ENCODE measurements at places on chromosomes 13 and 19.

DNA sequence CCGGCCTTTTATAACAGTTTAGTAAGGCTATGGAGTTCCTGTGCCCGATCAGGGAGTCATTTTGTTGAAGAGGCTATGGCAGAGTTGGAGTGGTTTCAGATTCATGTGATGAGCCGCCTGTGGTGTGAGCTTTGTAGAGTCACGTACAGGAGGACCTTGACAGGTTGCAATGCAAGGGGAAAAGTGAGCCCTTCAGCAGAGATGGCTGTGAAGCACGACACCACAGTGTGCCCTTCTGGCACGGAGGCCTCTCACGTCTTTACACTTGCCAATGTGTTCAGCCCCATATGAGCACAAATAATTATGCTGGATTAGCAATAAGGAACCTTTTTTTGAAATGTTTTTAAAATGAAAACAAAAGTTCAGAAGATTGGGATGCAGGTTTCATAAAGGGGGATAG, 499.8 kb downstream of the LIG4 start:
- no peaks in the 10 kb centered on the region for H3K4me1 ChIP-seq
- no peaks in the 10 kb centered on the region for H3K36me3 ChIP-seq
- no peak for DNase-seq

DNA sequence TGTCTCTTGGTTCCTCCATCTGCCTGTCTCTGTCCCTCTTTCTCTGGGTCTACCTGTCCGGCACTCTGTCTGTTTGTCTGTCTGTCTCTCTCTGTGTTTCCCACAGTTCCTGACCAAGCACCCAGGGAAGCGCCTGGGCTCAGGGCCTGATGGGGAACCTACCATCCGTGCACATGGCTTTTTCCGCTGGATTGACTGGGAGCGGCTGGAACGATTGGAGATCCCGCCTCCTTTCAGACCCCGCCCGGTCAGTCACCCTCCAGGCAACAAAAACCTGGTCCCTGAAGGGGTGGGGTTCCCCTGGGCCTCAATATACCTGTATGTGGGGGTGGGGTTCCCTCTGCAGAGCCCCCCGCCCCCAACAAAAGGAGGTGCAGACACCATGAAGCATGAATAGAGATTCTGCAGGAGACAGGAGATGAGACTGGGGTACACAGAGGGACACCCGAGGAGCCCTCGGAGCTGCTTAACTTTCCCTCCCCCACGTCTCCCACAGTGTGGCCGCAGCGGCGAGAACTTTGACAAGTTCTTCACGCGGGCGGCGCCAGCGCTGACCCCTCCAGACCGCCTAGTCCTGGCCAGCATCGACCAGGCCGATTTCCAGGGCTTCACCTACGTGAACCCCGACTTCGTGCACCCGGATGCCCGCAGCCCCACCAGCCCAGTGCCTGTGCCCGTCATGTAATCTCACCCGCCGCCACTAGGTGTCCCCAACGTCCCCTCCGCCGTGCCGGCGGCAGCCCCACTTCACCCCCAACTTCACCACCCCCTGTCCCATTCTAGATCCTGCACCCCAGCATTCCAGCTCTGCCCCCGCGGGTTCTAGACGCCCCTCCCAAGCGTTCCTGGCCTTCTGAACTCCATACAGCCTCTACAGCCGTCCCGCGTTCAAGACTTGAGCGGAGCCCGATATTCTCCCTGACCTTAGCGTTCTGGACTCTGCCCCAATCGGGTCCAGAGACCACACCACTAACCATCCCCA, 2.6 kb upstream of the CACNG7 start:
- peak overlapping the region; percentile 72 for H3K27ac ChIP-seq
- H3K4me3 ChIP-seq, result no peak overlapping the region
- peaks cover 68% of the 10 kb centered on the region for H3K27me3 ChIP-seq
- H3K4me1 ChIP-seq, result peaks cover 39% of the 10 kb centered on the region

- no peaks in the 10 kb centered on the region for H3K27me3 ChIP-seq
- H3K4me1 ChIP-seq, result peaks cover 20% of the 10 kb centered on the region
- H3K36me3 ChIP-seq, result peaks cover 82% of the 10 kb centered on the region
Measured at GRCh38 chr19:46383846-46384245, 29.5 kb downstream of the CCDC8 start.

DNA sequence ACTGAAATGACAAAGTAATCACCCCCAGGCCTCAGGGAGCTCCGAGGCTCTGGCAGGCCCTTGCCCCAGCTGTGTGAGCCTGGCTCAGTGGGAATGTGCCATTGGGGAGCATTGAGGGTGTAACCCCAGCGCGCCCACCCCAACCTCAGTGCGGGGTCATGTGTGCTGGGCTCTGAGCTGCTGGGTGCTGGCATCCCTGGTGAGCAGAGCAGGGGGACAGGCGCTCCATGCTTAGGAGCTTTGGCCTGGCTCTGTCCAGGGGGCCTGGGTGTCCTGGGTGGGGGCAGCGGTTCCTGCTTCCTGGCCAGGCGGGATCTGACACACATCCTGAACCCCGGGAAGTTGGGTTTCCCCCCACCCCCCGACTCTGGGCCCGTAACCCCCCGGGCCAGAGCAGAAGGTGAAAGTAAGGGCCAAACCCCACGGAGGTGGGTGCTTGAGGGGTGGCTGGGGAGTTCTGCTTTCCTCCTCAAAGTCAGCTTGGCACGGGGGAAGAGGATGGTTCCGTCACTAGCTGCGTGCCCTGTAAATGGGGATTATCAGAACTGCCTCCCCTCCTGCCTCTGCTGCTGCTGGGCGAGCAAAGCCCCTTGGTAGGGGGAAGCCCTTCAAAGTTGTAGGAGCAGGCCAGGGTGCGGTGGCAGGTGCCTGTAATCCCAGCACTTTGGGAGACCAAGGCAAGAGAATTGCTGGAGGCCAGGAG, 1.7 kb downstream of the LRP3 start:
- H3K4me1 ChIP-seq, result peaks cover 5% of the 10 kb centered on the region
- H3K27ac ChIP-seq, result no peak overlapping the region
- H3K4me3 ChIP-seq, result peak overlapping the region; percentile 65
- DNase-seq, result no peak
- peaks cover 37% of the 10 kb centered on the region for H3K27me3 ChIP-seq
- no peaks in the 10 kb centered on the region for H3K36me3 ChIP-seq

- H3K36me3 ChIP-seq, result peaks cover 26% of the 10 kb centered on the region
- H3K27ac ChIP-seq, result peak overlapping the region; percentile 90
- no peaks in the 10 kb centered on the region for H3K27me3 ChIP-seq
- peak overlapping the region; percentile 54 for H3K4me3 ChIP-seq
- peaks cover 90% of the 10 kb centered on the region for H3K4me1 ChIP-seq
Measured at GRCh38 chr19:5961969-5962945, 15.7 kb downstream of the RANBP3 start.

DNA sequence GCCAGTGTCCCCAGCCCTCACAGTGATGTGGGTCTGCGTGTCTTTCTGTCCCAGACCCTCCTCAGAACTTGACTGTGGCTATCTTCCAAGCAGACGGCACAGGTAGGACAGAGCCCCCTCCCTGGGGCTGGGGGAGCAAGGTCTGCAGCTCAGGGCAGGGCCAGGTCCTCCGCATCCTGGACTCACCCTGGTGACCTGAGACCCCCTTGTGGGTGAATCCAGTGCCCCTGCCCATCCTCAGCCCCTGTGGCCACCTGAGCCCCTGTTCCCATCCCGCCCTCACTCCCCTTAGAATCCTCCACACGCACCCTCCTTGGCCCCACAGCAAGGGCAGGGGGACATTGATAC, 39.0 kb upstream of the CD33 start:
- peaks cover 5% of the 10 kb centered on the region for H3K4me1 ChIP-seq
- peaks cover 37% of the 10 kb centered on the region for H3K27me3 ChIP-seq

DNA sequence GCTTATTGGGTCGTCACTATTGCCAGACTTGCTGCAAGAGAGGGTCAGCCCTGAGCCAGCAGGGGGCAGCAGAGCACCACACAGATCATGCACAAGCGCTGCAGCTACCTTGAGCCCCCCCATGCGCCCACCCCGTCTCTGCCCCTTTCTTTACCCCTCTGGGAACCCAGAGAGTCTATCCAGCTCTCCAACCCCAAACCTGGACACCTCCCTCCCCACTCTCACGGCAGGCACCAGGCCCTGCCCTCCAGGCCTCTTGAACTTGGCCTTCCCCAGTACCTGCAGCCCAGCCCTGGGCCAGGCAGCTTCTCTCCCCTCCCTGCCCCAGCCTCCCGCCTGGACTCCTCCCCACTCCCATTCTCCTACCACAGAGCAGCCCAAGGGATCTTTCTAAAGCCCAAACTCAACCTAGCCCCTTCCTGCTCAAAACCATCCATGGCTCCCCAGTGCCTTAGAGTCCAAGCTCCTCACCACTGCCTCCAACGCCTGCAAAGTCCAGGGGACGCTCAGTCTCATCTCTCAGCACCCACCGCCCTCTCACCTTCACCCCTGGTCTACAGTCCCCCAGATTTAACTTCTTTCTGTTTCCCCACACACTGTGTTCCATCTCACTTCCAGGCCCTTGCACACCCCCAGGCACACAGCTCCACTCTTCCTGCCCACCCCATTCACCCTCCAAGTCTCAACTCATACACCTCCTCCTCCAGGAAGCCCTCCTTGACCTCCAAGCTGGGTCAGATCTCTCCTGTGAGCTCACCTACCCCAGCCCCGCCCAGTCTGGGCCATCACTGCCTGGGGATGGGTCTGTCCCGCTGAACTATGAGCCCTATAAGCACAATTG, 9.4 kb upstream of the CEACAM16 start:
- H3K36me3 ChIP-seq, result no peaks in the 10 kb centered on the region
- H3K27me3 ChIP-seq, result peaks cover 37% of the 10 kb centered on the region
- H3K27ac ChIP-seq, result peak overlapping the region; percentile 48
- DNase-seq, result peak; percentile 42

- H3K27ac ChIP-seq, result no peak overlapping the region
- no peaks in the 10 kb centered on the region for H3K36me3 ChIP-seq
- no peaks in the 10 kb centered on the region for H3K4me1 ChIP-seq
- DNase-seq, result no peak
- peaks cover 4% of the 10 kb centered on the region for H3K27me3 ChIP-seq
- H3K4me3 ChIP-seq, result no peak overlapping the region
Measured at GRCh38 chr19:28454083-28454482, 758.9 kb downstream of the UQCRFS1 start.

GRCh38 chr13:73665261-73665660, 468.9 kb downstream of the KLF12 start:
- H3K36me3 ChIP-seq, result no peaks in the 10 kb centered on the region
- H3K27ac ChIP-seq, result no peak overlapping the region
- H3K4me1 ChIP-seq, result peaks cover 9% of the 10 kb centered on the region
- H3K4me3 ChIP-seq, result no peak overlapping the region
- peaks cover 8% of the 10 kb centered on the region for H3K27me3 ChIP-seq

- no peak overlapping the region for H3K4me3 ChIP-seq
- peaks cover 37% of the 10 kb centered on the region for H3K36me3 ChIP-seq
- peak overlapping the region; percentile 39 for H3K27ac ChIP-seq
- H3K4me1 ChIP-seq, result peaks cover 47% of the 10 kb centered on the region
- H3K27me3 ChIP-seq, result no peaks in the 10 kb centered on the region
Measured at GRCh38 chr19:46357846-46358583, 11.1 kb downstream of the PPP5C start.

- peaks cover 41% of the 10 kb centered on the region for H3K36me3 ChIP-seq
- no peak for DNase-seq
- peak overlapping the region; percentile 62 for H3K4me3 ChIP-seq
- no peaks in the 10 kb centered on the region for H3K27me3 ChIP-seq
Measured at GRCh38 chr13:27442071-27442647, 8.2 kb downstream of the MTIF3 start.

DNA sequence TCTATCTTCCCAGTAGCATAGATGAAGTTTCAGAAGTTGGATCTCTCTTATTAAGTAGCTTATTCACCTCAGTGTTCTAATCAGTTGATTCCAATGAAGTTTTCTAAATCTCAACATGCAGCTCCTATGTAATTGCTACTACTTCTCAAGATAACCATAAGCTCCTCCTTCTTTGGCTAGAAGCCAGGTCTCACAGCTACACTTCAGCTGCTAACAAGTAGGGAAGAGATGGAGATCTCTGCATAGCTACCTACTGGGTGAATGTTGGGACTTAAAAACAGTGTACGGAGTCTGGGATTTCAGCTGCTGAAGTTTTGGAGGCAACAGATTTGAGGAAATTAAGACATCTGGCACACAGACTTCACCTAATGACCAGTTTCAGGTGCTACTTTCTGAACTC, 661.0 kb downstream of the SLITRK1 start:
- H3K27ac ChIP-seq, result no peak overlapping the region
- H3K4me3 ChIP-seq, result no peak overlapping the region
- H3K4me1 ChIP-seq, result no peaks in the 10 kb centered on the region
- H3K27me3 ChIP-seq, result no peaks in the 10 kb centered on the region

DNA sequence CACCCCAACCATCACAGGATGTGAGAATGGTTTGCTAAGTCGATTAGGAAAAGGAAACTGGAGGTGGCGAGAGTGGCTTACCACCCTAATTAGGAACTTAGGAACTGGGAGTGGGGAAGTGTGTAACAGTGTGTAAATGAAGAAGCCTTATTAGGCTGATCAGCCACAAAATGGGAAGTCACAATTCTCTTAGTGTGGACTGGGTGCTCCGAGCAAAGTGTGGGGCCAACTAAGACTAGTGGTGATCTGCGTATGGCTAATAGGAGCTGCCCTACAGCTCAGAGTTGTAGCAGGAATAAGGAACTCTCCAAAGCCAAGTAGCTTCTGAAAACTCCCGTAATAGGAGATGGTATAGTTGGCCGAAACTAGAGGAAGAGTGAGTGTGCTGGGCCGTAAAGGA, 7.6 kb downstream of the SIGLEC11 start:
- H3K4me3 ChIP-seq, result no peak overlapping the region
- H3K27me3 ChIP-seq, result peaks cover 34% of the 10 kb centered on the region
- no peak for DNase-seq
- H3K36me3 ChIP-seq, result no peaks in the 10 kb centered on the region
- H3K4me1 ChIP-seq, result peaks cover 11% of the 10 kb centered on the region

All from stimulated activated naive B cell treated with anti-CD40 and anti-IgM and Interleukin-4, amounts not matched to agents 10 μg/mL and 1 μg/mL and 100 μg/mL, for 72 hours (primary cell).